ENCODE measurements at places on chromosomes 4 and X.
A peak's percentile ranks its signal among the peaks of the same experiment; 100 is the strongest.

DNA sequence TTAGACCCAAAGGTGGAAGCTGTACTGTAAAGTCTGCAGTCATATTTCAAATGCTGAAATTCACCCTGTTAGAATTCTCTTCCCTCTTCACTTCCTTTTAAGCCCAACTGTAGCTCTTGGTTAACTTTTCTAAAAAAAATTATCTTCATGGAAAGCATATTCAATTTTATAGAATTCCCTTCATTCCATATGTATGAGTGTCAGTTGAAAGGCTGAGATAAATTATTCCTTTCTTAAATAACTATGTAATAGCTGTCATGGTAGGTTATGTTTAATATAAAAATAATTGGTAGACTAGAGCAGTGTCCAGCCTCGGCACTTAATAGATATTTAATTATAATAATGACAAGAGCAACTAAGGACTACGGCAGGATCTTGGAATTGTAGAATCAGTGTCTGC, 16.8 kb upstream of the ARSH start:
- DNase-seq = no peak

DNA sequence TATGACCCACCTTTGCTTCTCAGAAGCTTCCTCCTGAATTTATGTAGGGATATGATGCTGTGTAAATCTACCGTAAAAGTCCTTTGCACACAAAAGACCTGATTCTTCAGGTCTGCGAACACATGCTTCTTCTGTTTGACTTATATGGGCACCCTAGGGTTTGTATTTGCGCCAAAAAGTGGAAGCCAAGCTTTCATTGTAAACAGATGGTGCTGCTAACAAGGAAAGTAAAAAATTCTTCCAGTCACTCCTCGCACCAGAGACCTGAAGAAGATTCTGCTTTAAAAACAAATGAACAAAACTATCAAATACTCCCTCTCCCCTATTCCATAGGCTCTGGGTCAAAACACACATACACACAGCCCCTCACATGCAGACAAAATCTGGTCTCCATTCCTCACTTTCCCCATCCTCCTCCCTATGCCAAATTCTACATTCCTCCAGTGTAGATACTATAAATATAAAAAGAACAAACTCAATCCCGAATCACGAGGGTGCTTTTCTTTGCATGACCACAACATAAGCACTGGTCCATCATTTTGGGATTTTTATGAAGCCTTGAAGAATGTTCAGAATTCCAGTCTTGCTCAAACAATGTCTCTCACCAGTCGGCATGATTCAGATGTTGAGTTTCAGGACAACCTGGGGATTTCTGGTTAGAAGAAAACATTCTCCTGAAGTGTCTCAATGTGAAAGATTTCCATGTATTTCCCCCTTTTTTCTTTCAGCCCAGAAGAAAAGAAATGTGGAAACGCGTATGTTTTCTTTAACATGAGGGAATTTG, 125.1 kb downstream of the PALLD start:
- peak; percentile 52 for DNase-seq

DNA sequence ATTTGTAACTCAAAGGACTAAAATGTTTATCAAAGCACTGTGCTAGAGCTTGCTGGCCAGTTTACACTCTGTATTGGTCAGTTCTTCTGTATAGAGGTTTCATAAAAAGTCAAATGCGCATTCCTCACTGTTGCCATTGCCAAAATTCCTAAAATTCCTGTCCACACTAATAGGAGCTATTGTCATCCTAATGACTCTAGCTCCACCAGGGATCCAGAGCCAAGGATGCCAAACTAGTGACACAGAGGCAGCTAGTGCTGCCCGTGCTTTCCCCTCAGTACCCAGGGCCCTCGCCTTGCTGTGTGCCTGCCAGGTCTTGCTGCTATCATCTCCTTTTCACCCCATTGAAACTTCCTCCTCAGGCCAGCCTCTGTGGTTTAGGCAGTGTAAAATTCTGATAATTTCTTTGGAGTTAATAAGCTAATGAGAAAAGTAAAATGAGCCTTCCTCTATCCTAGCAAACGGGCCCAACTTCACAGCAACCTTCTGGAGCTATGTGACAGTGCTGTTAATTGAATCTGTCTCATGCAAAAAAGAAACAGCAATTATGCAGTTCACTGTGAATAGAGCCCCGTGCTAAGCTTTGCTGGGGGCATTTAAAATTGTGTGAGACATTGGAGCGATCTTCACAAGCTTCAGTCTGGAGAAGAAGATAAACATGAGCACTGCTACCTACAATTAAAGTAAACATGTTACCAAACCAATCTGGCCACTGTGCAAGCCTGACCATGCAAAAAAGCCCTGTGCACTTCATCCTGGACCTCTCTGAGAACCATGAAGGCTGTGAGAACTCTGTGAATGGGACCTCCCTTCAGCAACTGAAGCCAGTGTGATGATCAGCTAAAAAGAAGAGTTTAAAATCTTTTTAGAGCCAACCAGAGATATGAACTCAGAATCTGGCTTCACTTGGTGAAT, 43.1 kb upstream of the FGF2 start:
- peak; percentile 86 for DNase-seq

DNA sequence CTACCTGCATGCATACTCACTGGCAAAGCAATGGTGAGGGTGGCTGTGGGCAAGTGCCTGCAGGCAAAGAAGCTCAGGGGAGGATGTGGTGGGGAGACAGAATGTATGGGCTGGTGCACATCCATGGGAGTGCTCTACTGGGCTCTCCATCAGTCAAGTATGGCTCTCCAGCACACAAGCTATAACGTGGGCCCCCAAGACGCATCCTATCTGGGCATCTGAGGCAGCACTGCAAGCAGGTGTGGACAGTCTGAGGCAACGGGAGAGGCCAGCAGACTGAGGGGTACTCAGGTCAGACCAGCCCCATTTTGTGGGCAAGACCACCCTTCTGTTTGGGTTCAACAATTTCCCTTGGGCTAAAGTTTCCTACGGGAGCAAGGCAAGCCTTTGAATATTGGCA, 1227.8 kb downstream of the FAM133A start:
- DNase-seq = no peak

DNA sequence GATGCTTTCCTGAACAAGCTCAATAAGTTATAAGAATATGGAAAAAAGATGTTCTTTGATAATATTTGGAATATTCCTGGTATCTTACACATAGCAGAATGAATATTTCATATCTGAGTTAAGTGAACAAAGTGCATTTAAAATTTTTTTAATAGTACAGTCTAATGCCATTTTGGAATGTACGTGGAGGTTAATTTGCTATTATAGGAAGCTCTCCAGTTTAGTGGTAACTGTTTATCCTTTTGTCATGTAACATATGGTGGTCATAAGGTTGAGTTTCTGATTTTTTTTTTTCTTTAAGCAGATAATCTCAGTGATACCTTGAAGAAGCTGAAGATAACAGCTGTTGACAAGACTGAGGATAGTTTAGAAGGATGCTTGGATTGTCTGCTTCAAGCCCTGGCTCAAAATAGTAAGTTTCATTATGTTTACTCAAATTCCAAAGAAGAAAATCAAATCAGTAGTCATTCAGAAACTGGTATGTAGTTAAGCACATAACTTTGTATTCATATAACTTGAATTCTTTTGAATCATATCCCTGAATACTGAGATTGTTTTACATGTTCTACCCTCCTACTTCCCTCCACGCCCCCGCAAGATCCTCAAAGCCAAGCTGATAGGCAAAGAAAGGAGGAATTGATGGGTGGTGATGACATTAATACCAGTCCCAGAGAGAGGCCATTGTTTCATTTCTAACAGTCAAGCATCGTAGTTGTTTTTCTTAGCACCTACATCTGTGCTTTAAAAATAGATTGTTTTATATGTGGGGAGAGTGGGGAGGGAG, 32.1 kb downstream of the RAP1GDS1 start:
- DNase-seq = peak; percentile 22

DNA sequence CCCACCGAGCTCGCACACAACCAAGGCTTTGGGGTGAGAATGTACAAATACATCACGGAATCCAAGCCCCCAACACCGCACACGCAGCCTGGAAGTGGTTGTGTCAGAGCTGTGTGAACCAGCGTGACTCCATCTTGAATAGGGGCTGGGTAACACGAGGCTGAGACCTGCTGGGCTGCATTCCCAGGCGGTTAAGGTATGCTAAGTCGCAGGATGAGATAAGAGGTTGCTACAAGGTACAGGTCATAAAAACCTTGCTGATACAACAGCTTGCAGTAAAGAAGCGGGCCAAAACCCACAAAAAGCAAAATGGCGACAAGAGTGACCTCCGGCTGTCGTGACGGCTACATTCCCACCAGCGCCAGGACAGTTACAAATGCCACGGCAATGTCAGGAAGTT, 258.4 kb downstream of the DHRSX start:
- DNase-seq = no peak

DNA sequence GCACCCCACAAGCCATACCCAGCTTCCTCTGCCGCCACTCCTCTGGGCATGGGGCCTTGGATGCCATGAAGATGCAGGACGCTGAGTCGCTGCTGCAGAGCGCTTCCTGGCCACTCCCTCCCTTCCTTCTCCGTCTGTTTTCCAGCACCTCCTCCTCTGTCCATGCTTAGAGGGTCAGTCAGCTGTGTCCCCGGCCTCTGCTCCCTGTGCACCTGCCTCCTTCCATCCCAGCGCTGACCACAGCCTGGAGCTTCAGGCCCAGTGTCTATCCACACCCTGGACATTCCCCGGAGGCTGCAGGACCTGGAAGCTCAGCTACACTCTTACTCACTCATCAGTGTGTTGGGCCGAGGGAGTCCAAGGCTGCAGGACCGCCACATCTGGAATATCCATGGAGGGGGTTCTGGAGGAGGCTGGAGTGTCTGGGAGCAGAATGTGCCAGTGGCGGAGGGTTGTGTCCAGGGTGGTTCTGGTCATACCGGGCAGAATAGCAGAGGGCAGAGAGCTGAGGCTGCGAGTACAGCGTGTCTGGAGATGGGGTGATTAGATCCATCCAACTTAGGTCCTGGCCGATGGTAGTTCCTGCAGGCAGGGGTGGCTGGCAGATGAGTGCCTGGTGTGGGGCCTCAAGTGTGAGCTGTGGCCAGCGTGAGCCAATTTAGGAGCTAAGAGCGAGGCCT, 58.6 kb upstream of the ADRA2C start:
- DNase-seq = no peak

DNA sequence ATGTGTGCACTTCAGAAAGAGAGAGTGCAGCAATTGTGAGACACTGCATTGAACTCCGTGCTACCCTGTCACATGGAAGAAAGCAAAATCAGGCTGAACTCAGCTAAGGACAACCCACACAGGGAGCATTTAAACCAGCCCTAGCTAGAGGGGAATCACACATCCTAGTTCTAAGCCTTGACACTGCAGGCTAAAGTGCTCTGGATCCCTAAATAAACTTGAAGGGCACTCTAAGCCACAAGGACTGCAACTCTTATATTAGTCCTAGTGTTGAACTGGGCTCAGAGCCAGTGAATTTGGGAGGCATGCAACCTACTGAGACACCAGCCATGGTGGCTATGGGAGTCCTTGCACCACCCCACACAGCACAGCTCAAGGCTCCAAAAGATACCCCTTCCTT, 311.9 kb downstream of the OPHN1 start:
- DNase-seq = no peak

DNA sequence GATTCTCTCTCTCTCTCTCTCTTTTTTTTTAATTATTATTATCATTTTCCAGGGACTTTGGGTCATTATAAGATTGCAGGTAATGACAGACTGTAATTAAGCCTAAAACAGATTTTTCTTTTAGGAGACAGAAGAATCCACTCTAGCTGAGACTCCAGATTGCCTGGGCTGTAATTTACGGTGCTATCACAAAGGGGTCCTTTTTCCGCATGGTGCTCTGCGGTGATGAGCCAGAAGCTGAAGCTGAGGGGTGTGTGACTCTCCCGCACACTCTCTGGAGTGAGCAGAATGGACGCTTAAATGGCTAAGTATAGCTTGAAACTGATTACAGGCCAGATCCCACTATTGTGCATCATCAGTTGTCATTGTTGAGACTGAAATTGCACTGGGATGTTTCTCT, 50.0 kb downstream of the LGI2 start:
- no peak for DNase-seq

- no peak for DNase-seq
Observed at GRCh38 chrX:132786217-132786616, 172.2 kb downstream of the HS6ST2 start.

DNA sequence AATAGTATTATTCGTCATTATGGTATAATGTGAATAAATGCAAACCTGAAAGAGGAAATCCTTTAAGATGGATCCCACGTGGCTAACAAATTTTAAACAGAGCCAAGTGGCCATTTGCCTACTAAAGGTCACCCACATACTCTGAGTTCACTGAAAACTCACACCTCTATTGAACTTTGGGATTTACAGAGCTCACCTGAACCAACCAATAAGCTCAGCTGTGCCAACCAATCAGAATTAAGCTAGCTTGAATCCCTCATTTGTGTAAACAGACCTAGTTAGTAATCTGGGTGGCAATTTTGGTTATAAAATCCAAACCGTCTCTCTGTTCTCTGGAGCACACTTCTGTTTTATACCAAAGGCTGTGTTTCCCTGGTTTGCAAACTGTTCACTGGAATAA, 5.4 kb upstream of the NUDT9 start:
- no peak for DNase-seq

- no peak for DNase-seq
Observed at GRCh38 chr4:129747756-129748155, 651.8 kb downstream of the C4orf33 start.

GRCh38 chr4:52842792-52843191, 19.3 kb upstream of the RASL11B start:
- DNase-seq = no peak

- DNase-seq = no peak
Observed at GRCh38 chr4:75908555-75908954, 6.3 kb upstream of the PPEF2 start.

DNA sequence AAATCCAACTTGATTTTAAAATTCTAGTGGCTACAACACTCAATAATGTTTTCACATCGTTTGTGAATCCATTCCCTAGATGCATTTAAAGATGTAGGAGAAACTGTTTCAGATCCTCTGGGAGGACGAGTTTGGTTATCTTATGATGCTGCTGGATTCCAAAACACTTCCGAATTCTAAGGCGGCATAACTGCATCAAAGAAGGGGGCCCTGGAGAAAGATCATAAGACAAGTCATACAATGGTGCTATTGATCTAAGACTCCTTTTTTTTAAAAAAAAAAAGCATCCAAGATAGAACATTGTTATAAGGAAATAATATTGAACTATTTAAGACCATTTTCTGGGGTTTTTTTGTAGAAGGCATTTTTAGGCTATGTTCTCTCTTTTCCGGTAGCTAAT, 25.5 kb downstream of the ASB9 start:
- no peak for DNase-seq

DNA sequence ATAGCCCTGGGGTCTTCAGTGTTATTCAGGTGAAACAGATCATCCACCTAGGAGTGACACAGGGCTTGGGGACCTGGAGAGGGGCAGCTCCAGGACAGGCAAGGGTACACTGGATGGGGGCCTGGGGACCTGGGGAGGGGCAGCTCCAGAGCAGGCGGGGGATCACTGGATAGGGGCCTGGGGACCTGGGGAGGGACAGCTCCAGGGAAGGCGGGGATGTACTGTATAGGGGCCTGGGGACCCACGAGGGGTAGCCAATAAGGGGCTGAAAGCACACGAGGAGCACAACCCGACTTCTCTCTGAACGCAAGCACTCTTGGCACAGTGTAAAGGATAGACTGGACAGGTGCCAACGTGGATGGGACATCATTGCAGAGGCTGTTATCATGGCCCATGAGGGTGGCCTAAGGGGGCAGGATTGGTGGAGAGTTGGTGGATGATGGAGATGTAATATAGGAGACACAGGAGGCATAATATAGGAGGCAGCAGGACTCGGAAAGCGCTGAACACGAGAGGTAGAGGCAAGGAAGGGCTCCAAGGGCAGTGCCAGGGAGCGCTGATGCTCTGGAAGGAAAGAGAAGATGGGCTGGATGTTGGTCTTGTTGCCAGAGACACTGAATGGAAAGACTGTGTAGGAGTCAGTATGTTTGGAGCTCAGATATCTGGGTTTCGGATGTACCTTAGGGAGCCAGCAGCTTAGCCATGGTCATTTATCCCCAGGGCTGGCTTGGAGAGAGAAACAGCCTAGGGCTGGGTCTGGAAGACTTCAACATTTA, 37.9 kb upstream of the FGFBP2 start:
- no peak for DNase-seq

Measured in RPMI7951 (cell line).